CD4-positive, alpha-beta T cell treated with Interleukin-10 for 1 hour (primary cell): ENCODE measurements at places on chromosomes 11 and 22.

DNA sequence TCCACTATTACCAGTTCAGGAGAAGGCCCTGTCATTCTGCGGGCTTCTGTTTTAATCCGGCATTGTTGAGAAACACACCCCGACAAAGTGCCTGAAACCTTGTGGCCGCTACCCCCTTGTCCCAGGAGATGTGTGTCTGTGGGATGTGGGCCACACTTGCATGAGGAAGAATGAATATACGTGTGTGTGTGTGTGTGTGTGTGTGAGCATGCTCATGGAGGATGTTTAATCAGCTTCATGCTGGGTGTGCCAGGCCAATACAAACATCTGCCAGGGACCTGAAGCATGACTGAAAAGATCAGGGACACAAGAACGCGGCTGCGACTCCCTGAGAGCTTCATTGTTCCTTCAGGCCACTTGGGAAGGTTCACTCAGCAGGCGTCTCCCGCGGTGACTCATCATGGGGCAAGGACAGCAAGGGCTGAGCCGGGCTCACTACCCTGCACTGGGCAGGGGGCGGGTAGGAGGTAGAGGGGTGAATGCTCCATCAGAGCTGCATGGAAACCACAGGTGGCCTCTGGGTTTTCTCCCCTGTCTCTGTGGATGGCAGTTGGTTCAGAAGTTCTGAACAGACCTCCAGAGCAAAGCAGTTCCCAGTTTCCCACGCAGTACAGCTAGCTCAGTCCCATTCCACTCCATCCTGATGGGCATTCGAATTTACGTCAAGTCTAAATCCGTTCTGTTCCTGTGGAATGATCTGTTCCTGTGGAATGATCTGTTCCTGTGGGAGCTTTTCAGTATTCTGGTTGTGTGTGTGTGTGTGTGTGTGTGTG, 7.0 kb upstream of the MALAT1 start:
- DNase-seq: no peak

GRCh38 chr11:59542142-59542810, 30.9 kb downstream of the OR4D9 start:
- DNase-seq: no peak

GRCh38 chr11:12629601-12630313, 44.5 kb upstream of the TEAD1 start:
- DNase-seq: no peak

DNA sequence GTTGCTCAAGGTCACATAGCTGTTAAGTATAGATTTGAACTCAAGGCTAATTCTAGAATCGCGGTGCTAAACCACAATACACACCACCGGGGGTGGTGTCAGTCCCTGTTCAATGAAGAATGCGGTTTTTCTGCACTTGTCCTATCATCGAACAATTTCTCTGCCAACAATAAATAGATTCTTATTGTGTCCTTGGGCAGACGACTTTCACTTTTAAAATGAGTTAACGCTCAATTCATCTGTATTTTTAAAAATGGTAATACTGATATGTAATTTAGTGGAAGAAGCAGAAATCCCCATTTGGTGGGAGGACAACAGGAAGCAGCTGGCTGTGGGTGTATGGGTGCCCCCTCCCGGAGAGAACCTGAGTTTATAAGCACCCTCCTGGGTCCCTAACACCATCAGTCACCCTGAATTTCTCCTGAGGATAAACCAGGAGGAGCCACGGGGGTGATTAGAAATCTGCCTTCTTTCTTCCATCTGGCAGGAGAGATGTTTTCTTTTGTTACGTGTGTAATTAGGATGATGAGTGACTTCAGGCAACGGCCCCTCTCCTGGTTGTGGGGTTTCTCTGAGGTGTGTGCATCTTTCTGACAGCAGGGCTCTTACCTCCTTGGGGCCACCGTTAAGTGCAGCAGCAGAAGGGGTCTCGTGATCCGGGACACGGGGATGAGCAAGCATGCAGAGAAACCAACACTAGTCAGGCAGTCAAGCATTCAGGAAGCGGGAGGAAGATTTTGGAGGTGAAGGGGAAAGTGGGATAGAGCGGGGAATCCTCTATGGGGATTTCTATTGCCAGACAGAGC, 87.7 kb downstream of the GRAMD1B start:
- peak; percentile 2 for DNase-seq

DNA sequence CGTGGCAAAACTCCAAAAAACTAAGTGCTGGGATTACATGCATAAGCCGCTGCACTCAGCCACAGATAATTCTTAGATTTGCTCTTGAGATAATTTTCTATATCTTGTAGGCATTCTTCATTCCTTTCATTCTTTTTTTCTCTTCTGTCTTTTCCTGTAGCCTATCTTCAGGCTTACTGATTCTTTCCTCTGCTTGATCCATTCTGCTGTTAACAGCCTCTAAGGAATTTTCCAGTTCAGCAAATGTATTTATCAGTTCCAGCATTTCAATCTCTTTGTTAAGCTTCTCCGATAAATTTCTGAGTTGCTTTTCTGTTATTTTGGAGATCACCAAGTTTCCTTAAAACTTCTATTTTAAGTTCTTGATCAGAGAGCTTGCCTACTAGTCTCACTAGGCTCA, 46.7 kb downstream of the SMC1B start:
- DNase-seq: no peak

- DNase-seq: no peak
Observed at GRCh38 chr11:121154486-121155314, 53.7 kb downstream of the TECTA start.

- no peak for DNase-seq
Observed at GRCh38 chr11:43874738-43875137, 5.9 kb upstream of the ALKBH3 start.

GRCh38 chr11:128095466-128095981, 491.8 kb downstream of the ETS1 start:
- DNase-seq: no peak

- DNase-seq: no peak
Observed at GRCh38 chr22:36280379-36280778, 27.4 kb downstream of the APOL1 start.

GRCh38 chr11:2725368-2726300, 25.8 kb upstream of the KCNQ1OT1 start:
- no peak for DNase-seq

- no peak for DNase-seq
Observed at GRCh38 chr11:100010393-100010792, 676.7 kb upstream of the ARHGAP42 start.

DNA sequence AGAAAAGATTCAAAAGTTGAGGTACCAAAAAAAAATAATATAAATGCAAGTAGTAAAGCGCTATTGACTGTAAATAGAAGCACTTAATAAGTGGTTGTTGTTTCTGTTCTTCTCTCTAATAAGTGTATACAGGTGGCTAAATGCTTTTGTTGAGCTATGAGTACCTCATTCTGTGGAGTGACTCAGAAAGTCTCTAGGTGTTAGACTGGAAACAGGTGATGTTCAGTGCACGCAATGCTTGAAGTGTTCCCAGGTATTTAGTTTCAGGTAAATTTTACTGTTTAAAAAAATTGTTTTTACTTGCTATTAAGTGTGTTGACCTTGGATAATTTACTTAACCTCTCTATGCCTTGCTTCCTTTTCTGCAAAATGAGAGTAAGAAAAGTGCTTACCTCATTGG, 24.2 kb downstream of the POU2AF3 start:
- DNase-seq: no peak

- no peak for DNase-seq
Observed at GRCh38 chr11:16603890-16604793, 134.3 kb upstream of the C11orf58 start.

DNA sequence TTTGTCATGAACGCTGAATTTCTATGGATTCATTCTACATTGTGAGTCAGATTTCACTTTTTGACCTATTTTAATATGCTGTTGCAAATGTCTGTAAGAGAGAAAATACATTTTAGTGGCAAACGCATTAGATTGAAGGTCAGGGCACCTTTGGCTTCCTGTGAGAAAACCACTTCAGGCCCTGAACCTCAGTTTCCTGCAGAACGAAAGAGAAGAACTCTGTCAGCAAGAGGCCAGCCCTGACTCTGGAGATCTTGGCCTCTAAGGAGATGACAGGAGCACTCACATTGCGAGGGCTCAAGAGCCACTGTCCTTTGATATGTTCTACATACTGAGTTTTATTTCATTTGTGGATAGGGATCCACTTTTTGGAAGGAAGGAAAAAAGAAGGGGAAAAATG, 83.6 kb downstream of the KCNJ1 start:
- DNase-seq: peak; percentile 20

DNA sequence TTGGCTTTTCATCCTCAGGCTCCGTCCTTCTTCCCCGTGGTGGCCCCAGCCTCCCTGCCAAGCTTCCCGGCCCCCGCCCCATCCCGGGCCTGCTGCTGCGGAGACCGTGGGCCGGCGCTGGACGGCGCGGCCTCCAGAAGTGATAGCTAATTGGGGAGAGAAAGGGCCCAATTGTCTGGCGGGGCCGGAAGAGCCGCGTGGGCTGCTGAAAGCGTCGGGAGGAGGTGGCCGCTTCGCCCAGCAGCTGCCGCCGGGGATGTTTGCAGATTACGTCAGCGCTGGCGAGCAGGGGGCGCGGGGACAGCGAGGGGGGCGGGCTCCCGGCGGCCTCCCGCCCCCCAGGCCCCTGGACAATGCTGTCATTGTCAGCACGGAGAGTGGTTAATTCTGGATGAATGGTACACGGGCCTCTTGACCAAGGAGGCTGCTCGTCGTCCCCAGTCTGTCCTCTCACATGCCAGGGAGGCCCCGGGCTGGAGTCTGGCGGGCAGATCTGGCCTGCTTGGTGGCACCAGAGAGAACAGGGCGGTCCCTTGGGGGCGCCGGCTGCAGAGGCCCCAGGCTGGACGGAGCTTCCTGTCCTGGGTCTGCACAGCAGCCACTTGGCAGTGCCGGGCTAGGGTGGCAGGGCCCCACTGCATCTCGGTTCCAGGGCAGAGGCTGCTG, 1.6 kb downstream of the SMIM38 start:
- DNase-seq: no peak

- no peak for DNase-seq
Observed at GRCh38 chr11:109378034-109378433, 44.0 kb upstream of the C11orf87 start.

DNA sequence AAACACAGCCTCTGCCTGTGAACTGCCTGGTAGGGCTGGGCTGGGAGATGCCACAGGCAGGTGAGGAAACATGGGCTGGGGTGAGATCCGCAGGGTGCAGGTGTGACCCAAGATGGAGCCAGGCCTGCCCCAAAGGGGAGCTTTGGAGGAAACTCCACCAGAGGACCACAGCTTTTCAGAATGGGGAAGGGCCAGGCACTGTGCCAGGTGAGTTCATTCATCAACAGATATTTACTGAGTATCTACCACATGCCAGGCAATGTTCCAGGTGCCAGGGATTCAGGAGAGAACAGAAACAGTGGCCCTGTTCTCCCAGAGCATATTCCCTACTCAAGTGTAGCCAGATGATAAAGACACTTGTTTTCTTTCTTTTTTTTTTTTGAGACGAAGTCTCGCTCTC, 11.2 kb downstream of the RTN4RL2 start:
- no peak for DNase-seq

GRCh38 chr22:49455595-49455994, 372.1 kb downstream of the BRD1 start:
- DNase-seq: no peak

GRCh38 chr22:44298406-44299091, 14.2 kb downstream of the SHISAL1 start:
- no peak for DNase-seq

DNA sequence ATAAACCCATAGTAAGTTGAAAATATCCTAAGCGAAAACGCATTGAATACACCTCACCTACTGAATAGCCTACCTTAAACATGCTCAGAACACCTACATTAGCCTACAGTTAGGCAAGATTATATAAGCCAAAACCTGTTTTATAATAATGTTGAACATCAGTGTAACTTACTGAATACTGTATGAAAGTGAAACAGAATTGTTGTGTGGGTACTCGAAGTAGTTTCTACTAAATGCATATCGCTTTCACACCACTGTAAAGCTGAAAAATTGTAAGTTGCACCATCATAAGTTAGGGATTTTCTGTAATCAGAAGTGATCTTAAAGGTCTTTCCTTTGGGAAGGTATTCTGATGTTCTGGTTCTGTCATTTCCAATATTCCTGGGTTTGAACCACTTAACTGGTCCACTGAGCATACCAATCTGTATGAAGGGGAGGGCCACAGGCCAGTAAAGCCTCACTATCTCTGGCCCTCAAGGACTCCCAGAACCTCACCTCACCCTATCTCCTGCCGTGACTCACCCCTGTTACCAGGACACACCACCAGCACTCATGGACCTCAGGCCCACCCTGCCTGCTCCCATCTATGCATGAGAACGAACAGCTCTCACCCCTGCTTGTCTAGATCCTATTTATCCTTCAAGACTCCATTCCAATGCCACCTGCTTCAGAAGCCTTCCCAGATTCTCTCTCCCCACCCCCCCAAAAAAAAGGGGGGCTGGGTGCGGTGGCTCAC, 70.0 kb downstream of the NAT10 start:
- no peak for DNase-seq

DNA sequence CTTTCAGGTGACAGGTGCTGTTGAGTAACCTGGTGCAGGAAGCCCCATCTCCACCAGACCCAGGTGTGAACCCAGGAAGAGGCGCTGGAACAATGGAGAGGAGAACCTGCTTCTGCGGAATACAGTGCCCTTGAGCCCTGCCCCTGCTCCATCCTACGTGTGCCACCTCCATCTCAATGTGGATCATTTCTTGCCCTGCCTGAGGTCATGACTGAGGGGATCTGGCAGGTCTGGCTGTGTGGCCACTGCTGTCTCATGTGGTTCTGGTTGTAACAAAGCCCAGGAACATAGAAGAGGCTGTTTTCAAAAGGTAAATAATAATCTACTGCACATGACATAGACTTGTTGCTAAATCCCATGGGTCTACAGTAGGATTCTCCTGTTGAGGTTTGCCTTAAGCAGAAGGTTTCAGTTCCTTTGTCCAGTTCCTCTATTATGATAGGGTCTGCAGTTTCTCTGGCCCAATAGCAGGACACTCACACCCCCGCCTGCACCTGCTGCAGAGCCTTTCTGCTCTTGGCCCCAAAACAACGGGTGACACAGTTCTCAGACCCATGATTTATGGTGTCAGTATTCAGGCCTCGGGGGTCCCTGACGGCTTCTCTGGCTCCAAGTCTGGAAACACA, 113.5 kb upstream of the IGLL5 start:
- no peak for DNase-seq

DNA sequence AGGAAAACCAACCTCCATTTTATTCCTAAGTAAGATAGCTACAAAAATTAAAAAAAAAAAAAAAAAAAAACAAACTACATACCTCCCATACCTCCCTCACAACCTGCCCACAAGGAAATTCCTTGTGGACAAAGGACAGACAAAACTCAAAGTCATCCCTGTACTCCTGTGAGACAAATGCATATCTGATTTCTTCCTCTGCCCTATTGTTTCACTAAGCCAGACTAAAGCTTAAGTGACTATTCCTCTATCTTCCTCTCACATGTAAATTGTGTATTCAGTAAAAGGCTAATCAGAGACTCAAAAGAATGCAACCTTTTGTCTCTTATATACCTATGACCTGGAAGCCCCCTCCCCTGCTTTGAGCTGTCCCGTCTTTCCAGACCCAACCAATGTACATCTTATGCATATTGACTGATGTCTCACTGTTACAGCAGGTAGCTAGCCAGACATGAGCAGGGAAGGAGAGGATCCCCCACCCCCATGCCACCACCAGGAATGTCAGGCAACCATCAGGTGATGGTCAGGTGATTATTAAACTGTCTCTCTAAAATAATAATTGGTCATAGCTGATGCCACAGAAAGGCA, 289.4 kb downstream of the SBF2 start:
- no peak for DNase-seq

- DNase-seq: no peak
Observed at GRCh38 chr11:78147807-78148206, 8.4 kb upstream of the ALG8 start.

- DNase-seq: no peak
Observed at GRCh38 chr11:1230456-1231395, 7.9 kb downstream of the MUC5B start.
